Midbrain (tissue), 1 donor: ENCODE measurements at places on chromosomes 3 and 15.

DNA sequence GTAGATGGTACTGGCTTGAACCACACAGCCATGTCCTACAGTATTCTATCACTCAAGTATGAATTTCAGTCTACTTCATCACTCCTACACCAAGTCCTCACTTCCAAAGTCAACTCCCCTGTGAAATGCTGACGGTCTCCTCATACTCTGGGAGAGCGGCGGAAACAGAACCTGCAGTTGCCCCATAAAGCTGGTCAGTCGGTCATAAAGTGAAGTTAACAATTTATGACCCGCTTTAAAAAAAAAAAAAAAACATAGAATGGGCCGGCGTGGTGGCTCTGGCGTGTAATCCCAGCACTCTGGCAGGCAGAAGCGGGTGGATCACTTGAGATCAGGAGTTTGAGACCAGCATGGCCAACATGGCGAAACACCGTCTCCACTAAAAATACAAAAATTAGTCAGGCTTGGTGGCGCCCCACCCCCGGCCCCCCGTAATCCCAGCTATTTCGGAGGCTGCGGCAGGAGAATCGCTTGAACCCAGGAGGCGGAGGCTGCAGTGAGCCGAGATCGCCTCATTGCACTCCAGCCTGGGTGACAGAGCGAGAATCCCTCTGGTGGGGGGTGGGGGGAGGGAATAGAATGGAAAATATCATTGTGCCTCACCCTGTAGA is 2.1 kb downstream of the TRANK1 start:
- DNase-seq = no peak

DNA sequence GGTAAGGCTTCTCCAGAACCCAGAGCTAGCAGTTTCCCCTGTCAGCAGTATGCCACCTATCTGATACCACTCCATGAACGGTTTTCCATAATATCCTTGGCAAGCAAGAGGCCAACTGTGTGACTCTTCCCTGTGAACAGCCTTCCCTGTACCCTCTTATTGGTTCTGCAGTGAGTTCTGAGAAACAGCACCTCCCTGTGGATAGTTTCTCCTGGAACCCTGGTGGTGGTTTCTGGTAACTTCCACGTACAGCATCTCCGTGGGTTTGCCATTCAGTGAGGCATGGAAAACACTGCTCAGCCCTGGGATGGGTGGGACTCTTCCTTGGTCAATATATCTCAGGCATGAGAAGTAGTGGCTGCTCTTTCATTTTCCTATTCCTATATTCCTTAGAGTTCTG is 19.4 kb upstream of the SERPINI2 start:
- no peak for DNase-seq

- no peak for DNase-seq
Measured at GRCh38 chr3:71564361-71564760, 19.2 kb downstream of the FOXP1 start.

DNA sequence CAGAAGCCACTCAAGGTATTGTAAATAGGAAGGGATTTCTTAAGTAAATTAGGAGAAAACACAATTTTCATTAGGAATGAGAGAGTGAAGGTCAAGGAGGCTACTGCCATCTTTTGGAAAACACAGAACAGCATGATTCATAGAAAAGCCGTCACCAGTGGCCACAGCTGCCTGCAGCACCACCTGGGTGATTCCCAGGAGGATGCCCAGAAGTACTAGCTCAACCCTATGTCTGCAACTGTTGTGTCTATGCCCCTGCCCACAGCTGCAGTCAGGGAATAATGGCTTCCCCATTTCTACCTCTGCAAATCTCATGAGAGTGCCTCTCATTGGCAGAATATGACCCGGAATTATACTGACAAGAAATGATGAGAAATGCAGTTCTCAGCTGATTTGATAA is 300.0 kb downstream of the IGSF11 start:
- no peak for DNase-seq

GRCh38 chr3:196985298-196985697 is 16.7 kb upstream of the PIGZ start:
- no peak for DNase-seq

- no peak for DNase-seq
Measured at GRCh38 chr3:166302331-166302730, 465.1 kb upstream of the BCHE start.

- DNase-seq = no peak
Measured at GRCh38 chr3:120025520-120025919, 68.7 kb downstream of the GSK3B start.

GRCh38 chr15:57503911-57504598 is 87.6 kb upstream of the MYZAP start:
- no peak for DNase-seq

GRCh38 chr15:74109713-74110112 is 20.7 kb upstream of the ISLR2 start:
- DNase-seq = no peak

- DNase-seq = no peak
Measured at GRCh38 chr3:179603321-179603720, 1.1 kb downstream of the MRPL47 start.

- no peak for DNase-seq
Measured at GRCh38 chr3:29335943-29336342, 55.1 kb downstream of the RBMS3 start.

- no peak for DNase-seq
Measured at GRCh38 chr3:134464064-134464688, 21.6 kb downstream of the ANAPC13 start.

GRCh38 chr3:152254041-152254440 is 14.7 kb upstream of the MBNL1 start:
- DNase-seq = no peak

GRCh38 chr15:77544162-77544561 is 88.5 kb downstream of the LINGO1 start:
- no peak for DNase-seq

- DNase-seq = no peak
Measured at GRCh38 chr3:195873971-195874370, 34.4 kb downstream of the TNK2 start.

DNA sequence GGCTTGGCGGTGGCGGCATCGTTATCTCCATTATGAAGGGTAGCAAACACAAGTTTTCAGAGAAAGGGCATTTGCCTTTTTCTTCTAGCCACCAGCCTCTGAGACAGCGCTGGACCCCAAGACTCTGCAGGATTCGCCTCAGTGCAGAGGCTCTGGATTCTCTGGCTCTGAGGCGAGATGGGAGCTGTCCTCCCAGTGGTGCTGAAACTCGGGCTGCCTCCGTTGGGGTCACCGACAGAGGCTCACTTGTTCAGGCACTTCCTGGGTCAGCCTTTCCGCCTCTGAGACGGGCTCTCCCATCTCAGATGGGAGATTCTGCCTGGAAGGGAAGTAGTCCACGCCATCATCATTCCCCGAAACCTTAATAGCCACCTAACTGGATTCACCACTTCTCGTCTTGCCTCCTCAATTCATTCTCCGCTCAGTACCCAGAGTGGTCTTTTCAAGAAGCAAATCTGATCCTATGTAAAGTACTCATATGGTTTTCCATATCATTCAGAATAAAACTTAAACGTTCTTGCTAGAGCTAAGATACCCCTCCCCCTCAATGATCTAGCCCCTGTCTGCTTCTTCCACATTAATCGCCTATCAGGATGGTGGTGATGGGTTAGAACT is 76.9 kb downstream of the RHCG start:
- DNase-seq = peak; percentile 30

DNA sequence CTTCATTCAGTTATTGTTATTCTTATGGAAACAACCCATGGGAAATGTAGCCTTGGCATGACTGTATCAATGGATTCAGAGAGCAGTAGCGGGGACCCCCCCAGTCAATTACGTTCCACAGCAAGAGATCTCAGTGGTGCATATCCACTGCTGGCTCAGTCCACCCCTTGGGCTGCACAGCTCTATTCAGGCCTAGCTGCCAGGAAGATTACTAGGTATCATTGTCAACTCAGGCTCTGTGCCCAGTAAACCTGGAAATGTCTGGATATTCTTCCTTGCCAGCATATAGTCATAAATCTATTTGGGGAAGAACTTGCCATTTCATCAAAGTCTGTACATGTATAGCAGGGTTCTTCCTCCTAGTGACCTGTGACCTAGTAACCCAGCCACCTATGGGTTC is 128.1 kb upstream of the CCDC54 start:
- DNase-seq = no peak

DNA sequence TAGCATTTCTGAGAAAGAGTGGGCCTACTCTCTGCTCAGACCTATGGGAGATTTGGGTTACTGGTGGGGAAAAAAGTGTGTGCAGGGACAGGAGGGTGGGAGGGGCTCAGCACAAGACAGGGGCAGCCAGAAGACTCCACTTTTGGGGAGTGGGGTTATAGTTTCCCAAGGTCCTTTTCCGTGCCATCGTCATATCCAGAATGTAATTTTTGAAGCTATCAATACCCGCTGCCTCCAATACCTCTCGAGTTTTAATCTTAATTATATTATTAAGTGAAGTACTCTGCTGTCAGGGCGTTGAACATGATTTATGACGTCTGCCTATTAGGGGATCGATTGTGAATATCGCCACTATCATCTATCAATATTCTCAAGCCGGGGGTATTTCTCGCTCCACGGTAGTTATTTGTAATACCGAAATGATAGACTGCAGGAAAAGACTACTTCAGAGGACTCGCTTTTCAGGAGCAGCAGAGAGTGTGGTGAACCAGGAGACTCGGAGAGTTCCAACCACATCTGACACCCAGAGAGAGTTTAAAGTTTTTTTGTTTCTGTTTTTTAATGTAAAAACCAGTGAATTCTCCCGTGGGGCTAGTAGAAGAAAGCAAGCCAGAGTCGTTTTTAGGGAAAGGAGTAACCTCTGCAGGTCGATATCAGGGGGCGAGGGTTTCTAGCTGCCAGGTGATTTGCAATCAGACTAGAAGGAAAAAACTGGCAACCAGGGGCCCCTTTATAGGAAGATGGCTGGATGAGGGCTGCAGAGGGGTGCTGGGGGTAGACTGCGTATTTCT is 20.6 kb downstream of the NR2F2 start:
- no peak for DNase-seq

DNA sequence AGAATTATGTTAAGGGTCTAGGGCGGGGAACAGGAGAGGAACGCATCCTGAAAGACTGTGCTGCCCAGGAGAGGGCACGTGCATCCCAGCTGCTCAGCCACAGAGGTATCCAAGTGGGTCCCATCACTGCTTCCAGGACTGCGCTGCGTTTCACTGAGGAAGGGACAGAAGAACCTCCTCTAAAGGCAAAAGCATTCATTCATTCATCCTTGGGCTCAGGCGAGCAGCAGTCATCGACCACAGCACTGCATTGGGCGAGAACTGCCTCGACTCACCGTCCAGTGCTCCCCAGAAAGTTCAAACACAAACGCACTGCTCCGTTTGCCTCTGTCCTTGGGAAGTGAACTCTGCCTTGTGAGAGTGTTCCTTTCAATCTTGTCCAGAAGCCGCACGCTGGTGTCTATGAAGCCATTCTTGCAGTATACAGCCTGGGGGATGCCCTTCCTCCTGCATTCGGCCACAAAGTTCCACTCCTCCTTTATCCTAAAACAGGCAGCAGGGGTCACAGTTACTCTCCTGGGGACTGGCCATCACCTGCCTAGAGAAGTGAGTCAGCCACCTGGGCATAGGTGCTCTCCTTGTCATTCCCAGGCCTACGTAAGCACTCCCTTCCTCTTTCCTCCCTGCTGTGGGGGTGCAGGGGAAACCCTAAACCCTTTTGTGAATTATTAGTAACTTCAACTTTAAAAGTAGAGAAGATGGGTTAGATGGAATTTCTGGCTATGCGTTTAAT is 21.2 kb downstream of the LRRC2 start:
- DNase-seq = no peak

DNA sequence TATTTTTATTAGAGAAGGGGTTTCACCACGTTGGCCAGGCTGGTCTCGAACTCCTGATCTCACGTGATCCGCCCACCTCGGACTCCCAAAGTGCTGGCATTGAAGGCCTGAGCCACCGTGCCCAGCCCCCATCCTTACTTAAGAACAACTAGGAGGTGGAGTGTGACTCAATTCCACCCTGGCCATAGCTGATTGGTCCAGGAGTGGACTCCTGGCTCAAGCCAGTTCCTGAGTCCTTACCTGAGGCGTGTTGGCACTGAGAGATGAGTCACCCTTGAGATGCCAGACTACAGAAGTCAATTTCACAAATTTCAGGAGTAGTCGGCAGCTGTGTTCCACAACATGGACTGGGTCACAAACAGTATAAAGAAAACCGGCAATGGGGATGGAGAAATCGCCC is 124.2 kb downstream of the SHQ1 start:
- no peak for DNase-seq

DNA sequence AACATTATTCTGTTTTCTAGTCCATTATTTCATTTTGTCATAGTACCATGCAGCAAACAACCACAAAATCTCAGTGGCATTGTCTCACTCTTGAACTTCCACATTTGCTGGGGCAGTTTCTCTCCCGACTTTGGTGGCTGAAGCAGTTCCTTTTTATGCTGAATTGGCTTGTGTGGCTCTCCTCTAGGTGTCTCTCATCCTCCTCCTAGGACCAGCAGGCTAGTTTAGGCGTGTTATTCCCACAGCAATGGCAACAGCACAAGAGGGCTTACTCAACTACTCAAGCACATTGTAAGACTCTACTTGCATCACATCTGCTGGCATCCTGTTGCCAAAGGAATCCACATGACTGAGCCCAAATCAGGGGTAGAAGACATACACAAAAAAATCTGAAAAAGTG is 201.8 kb upstream of the KCNH8 start:
- no peak for DNase-seq

- DNase-seq = no peak
Measured at GRCh38 chr15:68778876-68779275, 41.8 kb downstream of the ANP32A start.

DNA sequence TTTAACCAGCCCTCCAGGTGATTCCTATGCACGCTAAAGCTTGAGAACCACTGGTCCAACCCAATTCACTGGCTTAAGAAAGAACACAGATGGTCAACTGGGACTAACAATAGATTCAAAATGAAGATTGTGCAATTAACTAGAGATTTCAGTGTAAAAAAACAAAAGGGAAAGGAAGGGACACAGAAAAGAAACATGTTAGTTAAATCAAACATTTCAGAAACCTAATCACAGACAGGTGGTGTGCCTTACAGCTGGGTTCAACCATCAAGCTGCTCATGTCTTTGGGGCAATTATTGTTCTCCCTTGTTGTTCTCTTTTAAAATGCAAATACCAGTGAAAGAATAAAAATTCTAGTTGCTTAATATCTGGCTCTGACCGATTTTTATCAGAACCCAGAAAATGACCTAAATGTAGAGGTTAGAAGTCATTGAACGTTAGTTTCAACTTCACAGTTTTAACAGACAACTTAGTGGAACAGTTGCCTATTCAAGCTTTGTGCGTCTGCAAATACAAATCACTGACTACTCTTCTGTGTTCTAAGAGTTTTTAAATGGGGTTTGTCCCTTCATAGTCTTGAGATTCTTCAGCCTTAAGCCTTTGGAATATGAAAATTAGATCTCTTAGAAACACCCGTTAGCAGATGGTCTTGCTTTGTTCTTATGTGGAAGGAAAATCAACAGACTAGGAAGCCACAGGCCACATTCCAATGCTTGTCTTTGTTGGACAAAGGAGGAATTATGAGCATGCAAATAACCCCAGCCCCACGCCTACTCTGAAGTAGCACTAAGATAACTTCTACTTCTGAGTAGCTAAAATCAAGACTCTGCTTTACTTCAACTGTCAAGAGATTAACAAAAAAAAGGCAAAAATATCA is 223.4 kb downstream of the ATP8B4 start:
- DNase-seq = peak; percentile 20
